ENCODE measurements at places on chromosomes 7 and 10.
A peak's percentile ranks its signal among the peaks of the same experiment; 100 is the strongest.

- peaks cover 1% of the 10 kb centered on the region for H3K36me3 ChIP-seq
- H3K27me3 ChIP-seq, result peaks cover 10% of the 10 kb centered on the region
- H3K4me3 ChIP-seq, result no peak overlapping the region
- H3K27ac ChIP-seq, result peak overlapping the region; percentile 22
- peaks cover 12% of the 10 kb centered on the region for H3K4me1 ChIP-seq
Observed at GRCh38 chr7:87007038-87007437, 52.4 kb downstream of the ELAPOR2 start.

GRCh38 chr10:79187121-79187940 is 118.6 kb downstream of the ZMIZ1 start:
- H3K4me1 ChIP-seq, result no peaks in the 10 kb centered on the region
- no peak for DNase-seq
- no peak overlapping the region for H3K4me3 ChIP-seq
- H3K27ac ChIP-seq, result no peak overlapping the region

GRCh38 chr10:132846631-132847415 is 60.9 kb upstream of the NKX6-2 start:
- peaks cover 7% of the 10 kb centered on the region for H3K4me1 ChIP-seq
- H3K4me3 ChIP-seq, result no peak overlapping the region
- peaks cover 3% of the 10 kb centered on the region for H3K36me3 ChIP-seq
- DNase-seq, result peak; percentile 6
- no peak overlapping the region for H3K27ac ChIP-seq

DNA sequence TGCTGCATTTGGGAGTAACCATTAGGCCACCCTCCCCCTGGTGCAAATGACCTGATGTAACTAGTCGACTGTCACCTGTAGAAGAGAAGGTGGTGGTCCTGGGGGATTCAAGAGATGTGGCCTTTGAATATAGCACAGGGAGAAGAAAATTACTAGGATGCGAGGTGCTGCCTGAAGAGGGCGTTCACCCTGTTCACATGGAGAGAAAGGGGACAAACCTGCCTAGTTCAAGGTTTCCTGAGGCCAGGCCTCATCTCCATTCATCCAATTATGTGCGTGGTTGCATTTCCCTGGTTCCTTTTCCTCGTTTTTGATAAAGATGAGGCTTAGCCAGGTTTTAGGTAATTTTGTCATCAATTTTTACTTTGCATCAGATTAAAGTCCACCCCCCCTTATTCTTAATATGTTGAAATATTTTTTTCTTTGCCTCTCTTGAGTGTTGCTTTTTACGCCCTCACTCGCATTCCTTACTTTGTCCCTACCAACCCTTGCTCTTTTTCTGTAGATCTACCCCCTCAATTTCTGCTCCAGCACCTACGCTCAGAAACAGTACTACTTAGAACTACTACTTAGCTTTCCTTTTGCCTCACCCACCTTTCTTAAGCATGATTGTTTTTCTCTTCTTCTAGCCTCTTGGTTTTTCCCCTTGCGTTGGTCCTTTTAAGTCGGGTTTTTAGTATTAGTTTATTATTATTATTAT is 13.7 kb downstream of the CLCN1 start:
- no peak overlapping the region for H3K27ac ChIP-seq
- H3K27me3 ChIP-seq, result no peaks in the 10 kb centered on the region
- H3K4me3 ChIP-seq, result no peak overlapping the region
- DNase-seq, result no peak
- H3K36me3 ChIP-seq, result peaks cover 2% of the 10 kb centered on the region

GRCh38 chr10:77702166-77702565 is 64.6 kb upstream of the KCNMA1 start:
- DNase-seq, result no peak
- no peaks in the 10 kb centered on the region for H3K36me3 ChIP-seq
- no peaks in the 10 kb centered on the region for H3K4me1 ChIP-seq
- peaks cover 38% of the 10 kb centered on the region for H3K27me3 ChIP-seq
- H3K27ac ChIP-seq, result no peak overlapping the region
- H3K4me3 ChIP-seq, result no peak overlapping the region

GRCh38 chr7:119664601-119665000 is 608.4 kb upstream of the KCND2 start:
- H3K4me1 ChIP-seq, result no peaks in the 10 kb centered on the region
- no peaks in the 10 kb centered on the region for H3K36me3 ChIP-seq
- H3K27me3 ChIP-seq, result no peaks in the 10 kb centered on the region

DNA sequence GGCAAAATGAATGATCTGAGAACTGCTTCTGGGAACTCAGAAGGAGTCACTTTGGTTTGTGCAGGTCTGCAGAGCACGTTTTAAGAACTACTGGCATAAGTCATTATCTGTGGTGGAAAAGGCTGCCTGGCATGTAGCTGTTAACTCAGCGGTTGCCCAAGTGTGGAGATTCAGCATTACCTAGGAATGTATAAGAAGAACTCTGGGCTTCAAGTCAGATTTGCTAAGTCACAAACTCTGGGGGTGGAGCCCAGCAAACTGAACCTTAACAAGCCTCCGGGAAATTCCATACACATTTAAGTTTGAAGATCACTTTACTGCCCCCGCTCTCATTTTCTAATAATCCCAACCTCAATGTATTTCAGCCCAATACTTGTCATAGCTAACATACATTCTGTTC is 31.1 kb downstream of the PLXDC2 start:
- no peaks in the 10 kb centered on the region for H3K27me3 ChIP-seq
- H3K27ac ChIP-seq, result no peak overlapping the region
- DNase-seq, result no peak
- no peaks in the 10 kb centered on the region for H3K4me1 ChIP-seq
- H3K36me3 ChIP-seq, result no peaks in the 10 kb centered on the region
- H3K4me3 ChIP-seq, result no peak overlapping the region

DNA sequence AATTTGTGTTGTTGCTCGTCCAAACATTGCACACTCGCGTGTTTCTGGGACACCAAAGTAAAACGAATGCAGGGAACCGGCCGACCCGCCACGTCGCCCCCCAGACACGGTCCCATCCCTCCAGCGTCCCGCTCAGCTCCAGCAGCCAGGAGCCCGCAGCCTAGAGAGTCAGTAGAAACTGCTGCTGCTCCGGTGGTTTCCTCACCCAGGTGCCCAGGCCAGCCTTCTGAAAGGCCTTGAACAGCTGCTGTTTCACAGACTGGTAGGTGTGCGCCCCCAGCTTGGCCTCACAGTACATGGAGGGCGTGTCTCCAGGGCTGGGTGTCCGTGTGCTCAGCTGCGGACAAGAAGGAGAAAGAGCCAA is 126.8 kb downstream of the WDR37 start:
- H3K27ac ChIP-seq, result no peak overlapping the region
- no peak for DNase-seq
- H3K4me1 ChIP-seq, result peaks cover 5% of the 10 kb centered on the region
- no peaks in the 10 kb centered on the region for H3K36me3 ChIP-seq
- H3K27me3 ChIP-seq, result peaks cover 49% of the 10 kb centered on the region

DNA sequence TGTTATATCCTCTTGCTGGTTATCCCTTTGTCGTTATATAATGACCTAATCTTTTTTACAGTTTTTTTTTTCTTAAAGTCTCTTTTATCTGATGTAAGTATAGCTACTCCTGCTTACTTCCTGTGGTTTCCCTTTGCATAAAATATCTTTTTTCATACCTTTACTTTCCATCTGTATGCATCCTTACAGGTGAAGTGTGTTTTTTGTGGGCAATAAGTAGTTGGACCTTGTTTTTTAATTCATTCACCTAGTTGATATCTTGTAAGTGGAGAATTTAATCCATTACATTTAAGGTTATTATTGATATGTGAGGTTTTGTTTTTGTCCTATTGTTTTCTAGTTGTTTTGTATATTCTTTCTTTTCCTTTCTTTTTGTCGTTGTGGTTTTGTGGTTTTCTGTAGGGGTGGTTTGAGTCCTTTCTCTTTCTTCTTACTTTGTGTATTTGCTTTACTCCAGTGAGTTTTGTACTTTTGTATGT is 168.6 kb downstream of the MLLT10 start:
- H3K4me3 ChIP-seq, result peak overlapping the region; percentile 54
- H3K27ac ChIP-seq, result peak overlapping the region; percentile 63
- H3K27me3 ChIP-seq, result no peaks in the 10 kb centered on the region
- H3K36me3 ChIP-seq, result peaks cover 4% of the 10 kb centered on the region
- no peak for DNase-seq

DNA sequence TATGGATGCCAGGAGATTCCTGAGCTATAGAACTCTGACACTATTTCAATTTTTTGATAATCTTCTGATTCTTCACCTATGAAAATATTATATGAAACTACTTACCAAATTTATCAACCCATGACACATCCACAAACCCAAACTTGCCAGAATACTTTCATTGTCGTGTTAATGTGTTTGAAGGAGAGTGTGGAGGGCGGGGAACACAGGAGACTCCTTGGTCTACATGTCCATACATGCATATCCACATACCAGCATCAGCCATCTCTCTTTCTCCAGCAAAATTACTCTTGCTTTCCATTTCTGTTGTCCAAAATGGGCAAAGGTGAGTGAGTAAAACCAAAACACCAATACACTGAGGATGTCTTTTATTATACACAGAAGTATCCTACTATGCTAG is 23.5 kb upstream of the BPGM start:
- H3K36me3 ChIP-seq, result no peaks in the 10 kb centered on the region
- no peaks in the 10 kb centered on the region for H3K4me1 ChIP-seq

DNA sequence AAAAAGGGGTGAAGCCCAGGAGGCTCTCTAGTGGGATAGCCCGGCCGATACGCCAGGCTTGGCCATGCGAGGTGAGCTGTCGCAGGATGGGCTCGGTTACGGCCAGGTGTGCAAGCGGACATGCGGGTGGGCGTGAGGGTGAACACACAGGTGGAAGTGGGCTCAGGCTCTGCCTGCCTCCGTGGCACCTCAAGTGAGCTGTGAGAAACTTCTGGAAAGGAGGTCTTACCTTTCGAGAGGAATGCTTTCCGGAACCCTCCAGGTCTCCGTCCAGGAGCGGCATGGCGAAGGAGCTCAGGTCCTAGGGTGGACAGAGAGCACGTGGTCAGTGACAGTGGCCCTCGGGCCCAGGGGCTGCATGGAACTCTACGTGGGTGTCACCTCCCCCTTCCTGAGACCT is 90.7 kb downstream of the PRKAG2 start:
- H3K27ac ChIP-seq, result no peak overlapping the region
- H3K36me3 ChIP-seq, result peaks cover 6% of the 10 kb centered on the region
- no peak overlapping the region for H3K4me3 ChIP-seq
- H3K4me1 ChIP-seq, result peaks cover 22% of the 10 kb centered on the region

DNA sequence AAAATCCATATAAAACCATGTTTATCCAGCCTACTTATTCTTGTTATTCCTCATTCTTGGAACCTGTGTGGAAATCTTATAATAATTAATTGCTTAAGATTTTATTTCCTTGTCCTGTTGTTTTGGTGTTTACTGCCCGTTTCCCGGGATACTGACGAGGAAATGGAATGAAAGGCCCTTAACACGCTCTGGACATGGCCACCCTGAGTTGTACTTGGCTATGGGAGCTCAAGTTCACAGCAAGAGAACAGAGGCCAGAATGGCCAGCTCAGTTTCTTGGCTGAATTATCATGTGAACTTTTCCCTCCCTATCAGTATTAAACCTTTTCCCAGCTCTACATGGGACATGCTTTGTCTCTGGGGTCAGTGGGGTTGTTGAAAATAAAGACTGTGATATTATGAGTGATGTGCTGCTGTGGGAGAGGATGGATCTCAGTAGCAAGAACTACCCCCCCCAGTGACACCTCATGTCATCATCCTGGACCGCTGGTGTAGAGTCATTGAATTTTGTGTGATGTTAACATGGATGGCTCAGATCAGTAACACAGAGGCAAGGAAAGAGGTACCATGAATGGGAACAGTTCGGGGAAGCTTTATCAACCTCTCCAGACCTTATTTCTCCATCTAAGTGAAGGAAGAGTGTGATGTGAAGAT is 87.0 kb upstream of the IGFBP3 start:
- no peak for DNase-seq
- H3K4me3 ChIP-seq, result no peak overlapping the region
- no peaks in the 10 kb centered on the region for H3K4me1 ChIP-seq
- H3K36me3 ChIP-seq, result no peaks in the 10 kb centered on the region

DNA sequence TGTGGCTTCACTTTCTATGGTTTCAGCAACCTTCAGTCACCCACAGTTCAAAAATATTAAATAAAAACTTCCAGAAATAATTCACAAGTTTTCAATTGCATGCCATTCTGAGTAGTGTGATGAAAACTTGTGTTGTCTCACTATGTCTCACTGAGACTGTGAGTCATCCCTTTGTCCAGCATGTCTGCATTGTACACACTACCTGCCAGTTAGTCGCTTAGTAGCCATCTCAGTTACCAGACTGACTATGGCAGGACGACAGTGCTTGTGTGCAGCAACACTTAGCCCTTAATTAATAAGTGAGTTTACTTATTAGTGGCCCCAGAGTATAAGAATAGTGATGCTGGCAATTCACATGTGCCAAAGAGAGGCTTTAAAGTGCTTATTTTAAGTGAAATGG is 22.5 kb downstream of the CCDC186 start:
- H3K4me1 ChIP-seq, result peaks cover 34% of the 10 kb centered on the region
- H3K36me3 ChIP-seq, result peaks cover 45% of the 10 kb centered on the region
- H3K27ac ChIP-seq, result no peak overlapping the region
- H3K27me3 ChIP-seq, result no peaks in the 10 kb centered on the region
- DNase-seq, result no peak

GRCh38 chr10:97412891-97413304 is 11.8 kb upstream of the RRP12 start:
- no peaks in the 10 kb centered on the region for H3K27me3 ChIP-seq
- H3K36me3 ChIP-seq, result peaks cover 8% of the 10 kb centered on the region
- peak overlapping the region; percentile 28 for H3K4me3 ChIP-seq
- H3K27ac ChIP-seq, result peak overlapping the region; percentile 82

DNA sequence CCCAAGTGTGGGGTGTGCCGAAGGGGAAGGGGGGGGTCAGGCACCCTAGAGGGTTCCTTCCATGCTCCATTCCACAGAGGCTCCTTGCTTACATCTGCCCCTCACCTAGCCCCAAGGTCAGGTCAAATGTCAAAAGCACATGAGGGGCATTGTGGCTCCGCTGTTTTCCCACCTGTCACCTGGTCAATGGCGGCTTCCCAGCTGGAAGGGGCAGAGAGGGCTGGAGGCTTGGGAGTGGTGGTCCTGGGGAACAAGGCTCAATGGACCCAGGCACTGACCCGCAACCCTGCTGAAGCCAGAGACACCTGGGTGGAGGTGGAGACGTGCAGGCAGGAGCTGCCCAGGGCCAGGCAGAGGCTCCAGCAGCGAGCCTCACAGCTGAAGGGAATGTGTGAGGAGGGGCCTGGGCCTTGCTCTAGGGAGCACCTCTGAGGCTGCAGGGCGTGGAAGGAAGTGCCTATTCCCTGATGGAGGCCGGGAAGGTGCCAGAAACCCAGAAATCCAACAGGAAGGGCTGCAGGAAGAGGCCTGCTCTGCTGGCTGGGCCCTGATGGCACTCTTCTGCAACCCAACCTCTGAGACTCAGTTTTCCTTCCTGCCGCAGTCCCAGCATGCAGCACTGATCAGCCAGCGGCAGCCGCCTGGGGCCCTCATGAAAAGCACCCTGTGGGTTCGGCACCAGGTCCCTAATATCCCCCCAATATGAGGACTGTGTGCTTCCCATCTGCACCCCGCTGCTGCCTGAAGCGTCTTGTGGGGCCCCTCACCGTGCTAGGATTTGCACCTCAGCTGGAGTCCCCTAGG is 16.0 kb downstream of the RASGEF1A start:
- H3K27ac ChIP-seq, result peak overlapping the region; percentile 91
- H3K27me3 ChIP-seq, result no peaks in the 10 kb centered on the region
- no peak overlapping the region for H3K4me3 ChIP-seq
- DNase-seq, result peak; percentile 8
